ENCODE measurements at places on chromosomes 5 and 9. TPM values are rescaled to one million over a fixed set of nuclear protein-coding genes. Genes with fewer than 3 reads are reported as not detected.

Gene PGM5
- total RNA-seq: 90.2 TPM

Gene CCL19
- total RNA-seq: not detected

Gene IL33
- total RNA-seq: 1.6 TPM

Gene DIRAS2
- total RNA-seq: not detected

DNA sequence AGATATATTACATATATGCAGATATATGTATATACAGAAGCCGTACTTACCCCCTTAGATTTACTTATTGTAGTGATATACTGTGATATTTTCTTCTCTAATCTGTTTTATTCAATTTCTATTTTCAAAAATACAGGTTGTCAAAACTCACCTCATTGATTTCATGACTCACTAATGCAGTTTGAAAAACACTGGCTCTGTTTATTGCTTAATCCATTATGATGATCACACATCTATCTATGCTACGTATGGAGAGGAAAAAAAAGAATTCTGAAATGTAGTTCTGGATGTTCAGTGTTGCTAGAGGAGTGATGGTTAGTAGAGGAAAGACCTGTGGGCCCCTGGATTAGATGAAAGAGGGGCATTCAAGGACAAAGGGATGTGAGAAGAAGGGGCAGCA, 121.0 kb upstream of the RPS23 start:
- no peak overlapping the region for H3K27ac ChIP-seq
- no peaks in the 10 kb centered on the region for H3K27me3 ChIP-seq
- peaks cover 24% of the 10 kb centered on the region for H3K4me1 ChIP-seq
- H3K36me3 ChIP-seq: peaks cover 1% of the 10 kb centered on the region

DNA sequence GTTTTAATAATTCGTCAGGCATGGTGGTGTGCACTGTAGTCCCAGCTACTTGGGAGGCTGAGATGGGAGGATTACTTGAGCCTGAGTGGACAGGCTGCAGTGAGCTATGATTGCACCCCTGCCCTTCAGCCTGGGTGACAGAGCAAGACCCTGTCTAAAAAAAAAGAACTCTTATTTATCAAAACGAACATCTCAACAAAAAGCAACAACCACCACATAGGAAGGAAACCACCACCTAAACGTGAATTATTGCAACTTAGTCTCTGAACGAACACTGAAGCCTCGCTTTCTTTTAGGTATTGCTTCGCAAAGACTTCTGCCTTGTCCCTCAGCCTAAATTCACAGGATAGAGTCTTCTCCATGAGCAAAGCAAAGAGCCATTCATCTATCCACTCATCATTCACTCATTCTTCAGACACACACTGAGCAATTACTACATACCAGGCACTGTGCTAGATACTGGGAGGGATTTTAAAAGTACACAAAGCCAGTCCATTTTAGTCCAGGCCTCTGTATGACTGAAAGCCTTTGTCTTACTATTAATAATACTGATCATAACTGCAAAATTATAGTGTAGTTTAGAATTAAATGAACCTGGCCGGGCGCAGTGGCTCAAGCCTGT, 57.4 kb downstream of the THBS4 start:
- H3K4me1 ChIP-seq: no peaks in the 10 kb centered on the region
- H3K27ac ChIP-seq: no peak overlapping the region
- no peak overlapping the region for H3K4me3 ChIP-seq
- H3K27me3 ChIP-seq: no peaks in the 10 kb centered on the region

DNA sequence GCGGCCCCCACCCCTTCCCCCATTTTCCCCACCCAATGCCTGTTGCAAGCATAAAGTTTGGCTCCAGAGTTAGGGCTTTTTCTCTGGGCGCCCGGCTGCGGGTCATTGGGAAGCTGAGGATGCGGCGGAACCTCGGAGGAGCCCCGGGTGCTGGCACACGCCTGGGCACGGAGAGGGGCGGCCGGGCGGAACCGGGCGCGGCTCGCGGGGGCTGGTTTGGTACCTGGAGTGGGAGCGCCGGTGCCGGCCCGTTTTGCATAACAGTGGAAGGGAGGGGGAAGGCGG, 1.2 kb downstream of the PPARGC1B start:
- no peaks in the 10 kb centered on the region for H3K27me3 ChIP-seq
- DNase-seq: no peak
- peaks cover 22% of the 10 kb centered on the region for H3K4me1 ChIP-seq
- peak overlapping the region; percentile 82 for H3K4me3 ChIP-seq

DNA sequence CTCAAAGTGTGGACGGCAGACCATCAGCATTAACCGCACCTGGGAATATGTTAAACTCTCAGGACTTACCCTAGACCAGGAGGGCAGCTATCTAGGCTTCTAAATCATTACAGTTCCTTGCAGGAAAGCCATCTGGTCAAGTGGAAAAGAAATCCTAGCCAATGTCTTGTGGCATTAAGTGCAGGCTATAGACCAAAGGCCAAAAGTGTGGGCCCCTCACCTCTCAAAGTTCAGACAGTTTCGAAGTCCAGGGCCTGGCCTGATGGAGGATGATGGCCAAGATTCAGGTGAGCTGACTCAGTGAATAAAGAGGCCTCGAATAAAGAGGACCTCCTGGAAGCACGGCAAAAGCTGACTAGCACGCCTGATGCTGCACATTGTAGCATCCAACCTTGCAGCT, 24.0 kb upstream of the PTPN3 start:
- no peaks in the 10 kb centered on the region for H3K27me3 ChIP-seq
- no peaks in the 10 kb centered on the region for H3K4me1 ChIP-seq
- H3K36me3 ChIP-seq: no peaks in the 10 kb centered on the region
- H3K4me3 ChIP-seq: no peak overlapping the region

DNA sequence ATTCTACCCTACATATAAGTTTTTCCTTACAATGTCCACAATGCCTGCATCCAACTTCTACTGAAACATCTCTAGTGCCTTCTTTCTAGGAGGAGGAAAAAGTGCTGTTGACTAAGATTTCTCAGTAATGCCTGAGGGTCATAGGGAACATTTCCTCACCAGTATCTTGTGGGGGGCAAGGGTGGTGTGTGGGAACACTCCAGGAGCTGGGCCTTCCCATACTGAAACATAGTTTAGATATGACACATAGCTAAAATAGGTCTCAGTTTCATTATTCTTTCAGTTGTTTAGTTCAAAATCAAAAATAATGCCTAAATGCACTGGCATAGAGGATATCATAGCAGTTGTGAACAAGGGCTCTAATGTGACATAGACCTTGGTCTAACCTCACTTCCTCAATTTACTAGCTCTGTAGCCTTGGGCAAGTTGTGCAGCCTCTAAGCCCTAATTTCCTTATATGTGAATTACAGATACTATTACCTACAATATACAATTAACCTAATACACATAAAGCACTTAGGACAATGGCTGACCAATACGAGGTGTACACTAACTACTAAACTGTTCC, 66.1 kb downstream of the HAPLN1 start:
- H3K36me3 ChIP-seq: no peaks in the 10 kb centered on the region
- no peaks in the 10 kb centered on the region for H3K27me3 ChIP-seq
- no peaks in the 10 kb centered on the region for H3K4me1 ChIP-seq
- no peak for DNase-seq
- H3K4me3 ChIP-seq: no peak overlapping the region
- no peak overlapping the region for H3K27ac ChIP-seq

Data from PC-3 (cell line).